Keratinocyte (primary cell): ENCODE measurements at places on chromosomes 5 and 9. TPM values are rescaled to one million over a fixed set of nuclear protein-coding genes. Genes with fewer than 3 reads are reported as not detected.
A peak's percentile ranks its signal among the peaks of the same experiment; 100 is the strongest.

The TEX48 gene
- polyA plus RNA-seq, result not detected in 3 replicates

The PKD2L2 gene
- polyA plus RNA-seq, result 0.10 TPM in 1 of 3 replicates, not detected in the others

The ROPN1L gene
- polyA plus RNA-seq, result 0.09 to 0.22 TPM in 2 of 3 replicates, not detected in the other

The PCDHB8 gene
- not detected in 3 replicates for polyA plus RNA-seq

The C5orf58 gene
- polyA plus RNA-seq, result not detected in 3 replicates

The CDH6 gene
- polyA plus RNA-seq, result not detected in 3 replicates

The DMRT3 gene
- not detected in 3 replicates for polyA plus RNA-seq

DNA sequence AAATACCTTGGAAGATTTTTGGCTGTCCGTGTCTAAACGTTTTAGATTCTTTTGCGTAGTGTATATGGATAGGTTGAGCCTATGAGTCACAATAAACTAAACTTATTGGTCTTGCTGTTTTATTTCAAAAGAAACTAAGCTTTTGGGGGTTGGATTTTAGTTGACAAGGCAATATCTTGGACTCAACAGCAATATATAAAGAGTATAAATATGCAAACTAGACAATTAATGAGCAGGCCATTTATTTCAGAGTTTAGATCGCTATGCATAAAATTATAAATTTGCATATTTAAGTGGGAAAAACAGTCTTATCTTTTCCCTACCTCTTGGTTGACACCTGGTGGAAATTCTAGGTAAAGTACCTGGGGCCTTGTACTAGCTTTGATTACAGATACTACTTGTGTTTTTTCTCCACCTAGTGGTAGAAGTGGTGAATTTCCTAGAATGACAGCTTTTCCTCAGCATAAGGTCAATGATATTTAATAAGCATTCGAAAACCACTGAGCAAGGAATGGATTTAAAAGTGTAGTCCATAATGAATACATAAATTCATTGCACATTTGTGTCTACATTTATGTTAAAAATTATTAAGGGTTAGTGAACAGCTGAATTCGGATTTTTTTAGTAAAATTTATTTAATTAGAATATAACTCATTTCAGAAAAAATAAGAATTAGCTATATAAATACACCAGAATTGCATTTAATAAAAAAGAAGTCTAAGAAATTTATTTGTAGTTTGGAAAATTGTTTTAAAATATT, 1.7 kb upstream of the ARRDC3 start:
- H3K36me3 ChIP-seq, result no peaks in the 10 kb centered on the region
- H3K4me1 ChIP-seq, result peaks cover 5% of the 10 kb centered on the region
- no peaks in the 10 kb centered on the region for H3K27me3 ChIP-seq

GRCh38 chr9:117095081-117095480, 319.8 kb downstream of the ASTN2 start:
- DNase-seq, result no peak
- no peaks in the 10 kb centered on the region for H3K27me3 ChIP-seq
- peaks cover 11% of the 10 kb centered on the region for H3K4me1 ChIP-seq
- H3K4me3 ChIP-seq, result no peak overlapping the region
- no peaks in the 10 kb centered on the region for H3K36me3 ChIP-seq

GRCh38 chr9:135339378-135339973, 140.1 kb upstream of the PPP1R26 start:
- no peaks in the 10 kb centered on the region for H3K36me3 ChIP-seq
- H3K4me3 ChIP-seq, result no peak overlapping the region

- no peaks in the 10 kb centered on the region for H3K27me3 ChIP-seq
- H3K36me3 ChIP-seq, result no peaks in the 10 kb centered on the region
- H3K4me3 ChIP-seq, result no peak overlapping the region
- no peaks in the 10 kb centered on the region for H3K4me1 ChIP-seq
- DNase-seq, result no peak
Observed at GRCh38 chr5:2983583-2984300, 232.3 kb upstream of the IRX2 start.

GRCh38 chr9:133163504-133164172, at the start of gene GBGT1:
GBGT1 (minus strand) TSS chr9:133163914; CDS start chr9:133162412, 1,502 bp downstream.
- H3K36me3 ChIP-seq, result no peaks in the 10 kb centered on the region
- H3K27ac ChIP-seq, result no peak within 1 kb of the TSS
- H3K4me1 ChIP-seq, result no peaks in the 10 kb centered on the region
- H3K4me3 ChIP-seq, result peak within 1 kb of the TSS; percentile 64

- peak overlapping the region; percentile 23 for H3K27ac ChIP-seq
- H3K36me3 ChIP-seq, result no peaks in the 10 kb centered on the region
Observed at GRCh38 chr9:99057665-99058625, 47.0 kb upstream of the TGFBR1 start.

DNA sequence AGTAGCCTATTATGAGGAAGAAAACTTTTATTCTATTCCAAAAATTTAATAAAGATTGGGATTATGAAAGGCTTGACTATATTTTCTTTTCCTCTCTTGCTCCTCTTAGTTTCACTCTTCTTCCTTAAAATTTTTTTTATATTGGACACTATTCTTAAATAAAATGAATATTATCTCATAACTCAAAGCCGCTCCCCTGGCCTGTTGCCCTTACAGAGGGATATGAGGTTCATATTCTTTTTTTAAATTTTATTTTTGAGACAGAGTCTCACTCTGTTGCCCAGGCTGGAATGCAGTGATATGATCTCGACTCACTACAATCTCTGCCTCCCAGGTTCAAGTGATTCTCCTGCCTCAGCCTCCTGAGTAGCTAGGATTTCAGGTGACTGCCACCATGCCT, 106.8 kb upstream of the MPDZ start:
- H3K36me3 ChIP-seq, result no peaks in the 10 kb centered on the region
- no peaks in the 10 kb centered on the region for H3K4me1 ChIP-seq
- H3K27ac ChIP-seq, result no peak overlapping the region
- no peaks in the 10 kb centered on the region for H3K27me3 ChIP-seq
- H3K4me3 ChIP-seq, result no peak overlapping the region

DNA sequence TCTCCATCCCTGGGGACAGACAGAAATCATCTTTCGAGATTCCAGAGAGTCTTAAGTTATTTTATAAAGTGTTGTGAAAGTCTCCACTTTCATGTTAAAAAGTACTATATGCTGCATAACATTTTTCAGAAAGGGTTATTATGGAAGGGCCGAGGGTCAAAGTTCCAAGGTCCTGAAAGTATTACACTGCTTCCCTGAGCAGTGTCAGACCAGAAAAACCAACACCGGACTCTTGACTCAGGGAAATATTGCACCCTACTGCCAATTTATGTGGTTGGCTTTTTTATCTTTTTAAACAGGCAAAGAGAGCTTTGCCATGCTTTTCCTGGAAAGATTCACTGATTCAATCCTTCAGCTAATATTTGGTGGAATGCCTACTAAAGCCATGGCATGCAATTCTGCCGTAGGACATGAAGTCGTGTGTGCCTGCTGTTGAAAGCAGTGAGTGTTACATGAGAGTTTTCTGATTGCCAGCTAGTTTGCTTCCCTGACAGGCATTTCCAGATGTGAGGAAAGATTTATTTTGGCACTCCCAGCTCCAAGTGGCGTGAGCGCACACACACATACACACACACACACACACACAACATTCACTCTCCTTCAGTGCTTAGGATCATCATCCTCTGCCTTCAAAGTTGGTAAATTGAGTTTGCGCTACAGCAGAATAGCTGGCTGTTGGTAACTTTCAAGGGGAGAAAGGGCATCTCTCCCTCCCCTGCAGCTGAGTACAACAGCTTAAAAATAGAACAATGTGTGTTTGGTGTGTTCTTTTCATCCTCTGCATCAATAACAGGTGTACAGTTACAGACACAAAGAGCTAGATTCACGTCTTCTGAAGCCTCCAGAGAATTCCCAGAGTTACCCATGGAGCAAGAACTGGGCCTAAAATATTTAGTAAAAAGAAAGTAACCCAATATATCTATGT, 45.6 kb downstream of the SLC1A3 start:
- no peak overlapping the region for H3K27ac ChIP-seq
- H3K36me3 ChIP-seq, result no peaks in the 10 kb centered on the region
- H3K4me1 ChIP-seq, result peaks cover 27% of the 10 kb centered on the region
- H3K27me3 ChIP-seq, result no peaks in the 10 kb centered on the region

GRCh38 chr5:65994117-65994786, 67.9 kb downstream of the ERBIN start:
- no peaks in the 10 kb centered on the region for H3K4me1 ChIP-seq
- no peaks in the 10 kb centered on the region for H3K36me3 ChIP-seq
- H3K27me3 ChIP-seq, result no peaks in the 10 kb centered on the region
- no peak for DNase-seq

DNA sequence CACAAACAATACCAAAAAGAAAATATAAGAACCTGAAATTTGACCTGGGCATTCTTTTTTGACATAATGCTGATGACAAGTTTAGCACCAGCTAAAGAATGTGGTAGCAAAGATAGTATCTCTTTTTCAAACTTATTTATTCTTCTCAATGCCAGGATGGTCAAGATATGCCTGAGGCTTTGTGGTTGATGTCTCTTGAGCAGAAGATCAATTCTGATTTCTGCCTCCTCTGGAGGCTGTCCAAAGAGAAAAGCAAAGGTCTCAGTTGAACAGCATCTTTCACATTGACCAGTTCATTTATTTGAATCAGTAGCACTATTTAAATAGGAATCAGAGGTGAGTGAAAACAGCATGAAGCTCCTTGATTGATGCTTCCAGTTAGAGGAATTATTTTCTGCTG, 588.2 kb downstream of the HTR1A start:
- no peaks in the 10 kb centered on the region for H3K27me3 ChIP-seq
- no peak for DNase-seq
- no peaks in the 10 kb centered on the region for H3K4me1 ChIP-seq
- no peak overlapping the region for H3K4me3 ChIP-seq
- no peak overlapping the region for H3K27ac ChIP-seq

- no peak overlapping the region for H3K4me3 ChIP-seq
- H3K27me3 ChIP-seq, result no peaks in the 10 kb centered on the region
- H3K36me3 ChIP-seq, result no peaks in the 10 kb centered on the region
- no peaks in the 10 kb centered on the region for H3K4me1 ChIP-seq
- DNase-seq, result no peak
- H3K27ac ChIP-seq, result no peak overlapping the region
Observed at GRCh38 chr5:77367741-77368140, 124.4 kb downstream of the WDR41 start.

DNA sequence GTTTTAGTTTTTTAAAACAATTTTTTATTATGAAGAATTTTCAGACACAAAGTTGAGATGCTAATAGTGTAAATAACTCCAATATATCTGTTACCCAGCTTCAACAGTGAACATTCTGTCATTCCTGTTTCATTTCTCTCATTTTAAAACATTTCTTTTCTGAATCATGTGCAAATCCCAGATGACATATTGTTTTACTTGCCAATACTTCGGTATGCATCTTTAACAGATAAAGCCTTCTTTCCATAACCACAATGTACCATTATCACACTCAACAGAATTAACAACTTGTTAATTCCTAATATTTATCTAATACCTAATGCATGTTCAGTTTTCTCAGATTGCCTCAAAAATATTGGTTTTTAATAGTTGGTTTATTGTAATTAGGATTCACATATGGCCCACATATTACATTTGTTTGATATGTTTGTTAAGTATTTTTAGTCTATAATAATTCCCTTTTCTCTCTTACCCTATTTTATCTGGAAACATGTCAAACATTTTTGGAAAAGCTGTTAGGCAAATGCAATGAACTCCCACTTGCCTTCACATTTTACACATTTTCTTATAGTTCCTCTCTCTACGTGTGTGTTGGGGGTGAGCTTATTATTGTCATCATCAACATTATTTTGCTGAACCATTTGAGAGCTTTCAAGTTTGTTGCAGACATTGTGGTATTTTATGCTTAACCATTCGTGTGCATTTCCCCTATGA, 58.7 kb upstream of the ANKRD55 start:
- no peaks in the 10 kb centered on the region for H3K27me3 ChIP-seq
- H3K36me3 ChIP-seq, result no peaks in the 10 kb centered on the region
- no peak overlapping the region for H3K4me3 ChIP-seq
- no peak for DNase-seq
- H3K27ac ChIP-seq, result no peak overlapping the region

DNA sequence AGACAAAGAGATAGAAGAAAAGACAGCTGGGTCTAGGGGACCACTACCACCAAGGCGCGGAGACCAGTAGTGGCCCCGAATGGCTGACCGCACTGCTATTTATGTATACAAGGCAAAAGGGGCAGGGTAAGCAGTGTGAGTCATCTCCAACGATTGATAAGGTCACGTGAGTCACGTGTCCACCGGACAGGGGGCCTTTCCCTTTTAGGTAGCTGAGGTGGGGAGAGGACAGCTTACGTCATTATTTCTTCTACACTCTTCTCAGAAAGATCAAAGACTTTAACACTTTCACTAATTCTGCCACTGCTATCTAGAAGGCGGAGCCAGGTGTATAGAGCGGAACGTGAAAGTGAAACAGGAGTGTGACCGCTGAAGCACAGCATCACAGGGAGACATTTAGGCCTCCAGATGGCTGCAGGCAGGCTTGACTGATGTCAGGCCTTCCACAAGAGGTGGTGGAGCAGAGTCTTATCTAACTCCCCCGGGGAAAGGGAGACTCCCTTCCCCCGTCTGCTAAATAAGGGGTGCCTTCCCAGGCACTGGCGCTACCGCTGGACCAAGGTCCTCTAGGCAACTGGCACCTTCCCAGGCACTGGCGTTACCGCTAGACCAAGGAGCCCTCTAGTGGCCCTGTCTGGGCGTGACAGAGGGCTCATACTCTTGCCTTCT, 6.1 kb upstream of the PRR16 start:
- H3K4me3 ChIP-seq, result no peak overlapping the region
- H3K27me3 ChIP-seq, result peaks cover 1% of the 10 kb centered on the region
- H3K36me3 ChIP-seq, result no peaks in the 10 kb centered on the region
- H3K4me1 ChIP-seq, result no peaks in the 10 kb centered on the region
- DNase-seq, result no peak

DNA sequence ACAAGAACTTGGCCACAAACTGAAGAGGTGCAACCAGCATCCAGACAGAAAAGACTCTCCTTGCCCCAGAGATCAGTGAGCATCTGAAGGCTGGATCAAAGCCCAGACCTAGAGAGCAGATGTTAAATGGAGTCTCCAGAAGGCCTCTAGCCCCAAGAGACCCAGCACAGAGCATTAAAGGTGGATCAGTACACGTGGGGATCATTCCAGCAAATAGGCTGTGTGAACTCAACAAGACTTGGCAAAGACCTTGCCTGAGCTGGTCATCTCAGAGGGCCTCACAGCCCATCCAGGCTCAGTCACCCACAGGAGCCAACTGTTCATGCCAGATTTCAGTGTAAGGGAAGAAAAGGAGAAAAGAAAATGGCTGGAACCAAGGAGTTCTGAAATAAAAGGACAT, 214.0 kb downstream of the ENC1 start:
- DNase-seq, result no peak
- peaks cover 6% of the 10 kb centered on the region for H3K4me1 ChIP-seq
- no peak overlapping the region for H3K27ac ChIP-seq
- H3K4me3 ChIP-seq, result no peak overlapping the region
- H3K27me3 ChIP-seq, result no peaks in the 10 kb centered on the region
- H3K36me3 ChIP-seq, result no peaks in the 10 kb centered on the region
